ENCODE measurements at places on chromosomes 5 and 9.

DNA sequence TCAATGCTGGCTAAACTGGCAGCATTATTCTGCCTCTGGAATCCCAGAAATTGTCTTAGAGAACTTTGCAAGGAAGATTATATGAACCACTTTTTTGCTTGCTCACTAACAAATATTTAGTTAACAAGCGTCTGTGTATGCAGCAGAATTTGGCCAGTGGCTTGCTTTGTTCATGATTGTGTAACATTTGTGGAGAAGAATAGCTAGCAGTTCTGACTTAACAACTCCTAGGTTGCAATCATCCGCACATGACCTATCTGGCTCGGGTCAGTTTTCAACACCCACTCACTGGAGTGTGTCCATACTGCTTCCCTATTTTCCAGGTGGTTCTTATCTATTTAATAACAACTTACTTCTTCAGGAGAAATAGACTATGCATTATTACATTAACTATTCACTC lies 98.5 kb downstream of the SNX18 start:
- DNase-seq: no peak

DNA sequence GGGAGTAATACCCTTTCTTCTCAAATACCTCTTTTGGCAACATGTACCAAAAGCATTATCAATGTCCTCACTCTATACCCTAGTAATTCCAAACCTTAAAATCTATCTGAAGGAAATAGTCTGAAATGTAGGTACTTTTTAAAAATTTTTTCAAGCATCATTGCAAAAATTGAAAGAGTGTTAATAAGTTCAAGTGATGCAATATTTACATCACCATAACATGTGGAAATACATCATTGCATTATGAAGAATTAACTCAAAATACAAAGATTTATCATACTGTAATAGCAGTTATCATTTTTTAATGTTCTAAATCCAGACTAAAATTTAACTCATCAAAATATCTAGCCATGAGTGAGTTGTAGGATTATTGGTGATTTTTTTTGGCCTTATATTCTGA lies 123.1 kb downstream of the DENND1A start:
- no peak for DNase-seq

- DNase-seq: no peak
Measured at GRCh38 chr5:123000731-123001130, 35.8 kb downstream of the PPIC start.

DNA sequence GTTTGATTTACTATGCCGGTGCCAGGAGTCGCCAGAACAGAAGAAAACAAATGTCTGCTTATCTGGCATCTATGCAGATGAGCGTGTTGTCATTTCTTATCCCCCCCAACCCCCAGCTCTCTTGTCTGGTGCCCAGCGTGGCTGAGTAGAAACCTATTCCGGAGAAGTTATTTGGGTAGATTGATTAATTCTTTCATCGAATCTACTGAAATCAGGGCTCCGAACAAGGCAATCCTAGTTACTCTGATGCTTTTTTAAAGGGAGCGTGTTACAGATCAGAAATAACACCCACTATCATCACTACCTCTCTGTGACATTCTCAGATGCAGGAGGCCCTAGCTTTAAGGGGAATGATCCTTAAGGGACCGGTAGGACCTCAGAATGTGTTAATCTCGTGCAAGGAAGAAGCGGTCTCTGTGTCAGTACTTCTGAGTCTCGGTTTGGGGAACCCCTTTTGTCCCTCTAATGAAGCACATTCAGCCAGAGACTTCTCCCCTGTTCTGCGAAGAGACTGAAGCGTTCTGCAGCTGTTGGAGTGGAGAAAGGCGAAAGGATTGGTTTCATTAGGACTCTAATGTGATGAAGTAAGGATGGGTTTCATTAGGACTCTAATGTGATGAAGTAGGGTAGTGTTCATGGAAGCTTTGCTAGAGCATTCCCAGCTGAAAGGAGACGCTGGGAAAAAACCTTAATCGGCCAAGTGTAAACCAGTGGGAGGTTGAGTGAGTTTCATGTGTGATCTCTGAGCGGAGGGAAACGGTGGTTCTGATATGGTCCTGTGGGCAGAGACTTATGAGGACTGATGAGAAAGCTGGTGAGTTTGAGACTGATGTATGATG lies 1.5 kb downstream of the PIP5K1B start:
- DNase-seq: no peak

- DNase-seq: no peak
Measured at GRCh38 chr5:41817625-41818301, 52.5 kb downstream of the OXCT1 start.

DNA sequence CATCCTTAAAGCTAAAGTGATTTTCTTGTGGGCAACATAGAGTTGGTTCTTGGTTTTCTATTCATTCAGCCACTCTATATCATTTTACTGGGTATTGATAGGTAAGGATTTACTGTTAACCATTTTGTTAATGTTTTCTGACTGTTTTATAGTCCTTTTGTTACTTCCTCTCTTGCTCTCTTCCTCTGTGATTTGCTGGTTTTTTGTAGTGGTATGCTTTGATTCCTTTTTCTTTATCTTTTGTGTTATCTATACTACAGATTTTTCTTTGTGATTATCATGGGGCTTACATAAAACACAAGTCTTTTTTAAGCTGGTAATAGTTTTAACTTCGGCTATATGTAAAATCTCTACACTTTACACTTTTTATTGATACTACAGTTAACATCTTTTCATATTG lies 43.3 kb downstream of the CREBRF start:
- DNase-seq: no peak
